CD14-positive monocyte (primary cell): ENCODE measurements at places on chromosomes 5 and 9.

DNA sequence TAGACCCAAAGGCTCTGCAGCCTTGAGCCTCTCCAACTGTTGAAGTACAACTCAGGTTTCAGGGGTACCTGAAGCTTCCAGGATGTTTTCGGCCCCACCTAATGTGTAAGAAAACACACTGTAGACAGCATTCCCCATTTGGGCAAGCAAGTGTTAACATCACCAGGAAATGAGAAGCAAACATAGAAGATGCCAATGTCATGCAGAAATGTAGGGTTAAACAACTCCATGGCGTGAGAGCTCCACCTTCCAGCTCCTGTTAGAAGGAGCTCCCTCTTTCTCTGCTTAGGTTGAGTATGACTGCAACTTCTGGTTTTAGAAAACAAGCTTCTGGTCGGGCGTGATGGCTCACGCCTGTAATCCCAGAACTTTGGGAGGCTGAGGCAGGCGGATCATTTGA is 31.0 kb upstream of the DENND1A start:
- DNase-seq, result no peak
- H3K36me3 ChIP-seq, result no peaks in the 10 kb centered on the region
- no peak overlapping the region for H3K4me3 ChIP-seq
- H3K27me3 ChIP-seq, result peaks cover 25% of the 10 kb centered on the region
- H3K27ac ChIP-seq, result no peak overlapping the region

- H3K4me1 ChIP-seq, result peaks cover 34% of the 10 kb centered on the region
- no peaks in the 10 kb centered on the region for H3K36me3 ChIP-seq
- no peak overlapping the region for H3K27ac ChIP-seq
These were observed 83.5 kb downstream of the C9orf152 start for GRCh38 chr9:110124439-110124838.

- no peaks in the 10 kb centered on the region for H3K4me1 ChIP-seq
- H3K4me3 ChIP-seq, result no peak overlapping the region
- DNase-seq, result no peak
- no peaks in the 10 kb centered on the region for H3K36me3 ChIP-seq
- H3K27ac ChIP-seq, result no peak overlapping the region
These were observed 558.5 kb upstream of the ZNF462 start for GRCh38 chr9:106304401-106304920.

- no peak overlapping the region for H3K4me3 ChIP-seq
- no peaks in the 10 kb centered on the region for H3K4me1 ChIP-seq
- DNase-seq, result no peak
- H3K27me3 ChIP-seq, result no peaks in the 10 kb centered on the region
- H3K27ac ChIP-seq, result no peak overlapping the region
- H3K36me3 ChIP-seq, result no peaks in the 10 kb centered on the region
These were observed 508.1 kb downstream of the ZNF608 start for GRCh38 chr5:124238350-124238749.

DNA sequence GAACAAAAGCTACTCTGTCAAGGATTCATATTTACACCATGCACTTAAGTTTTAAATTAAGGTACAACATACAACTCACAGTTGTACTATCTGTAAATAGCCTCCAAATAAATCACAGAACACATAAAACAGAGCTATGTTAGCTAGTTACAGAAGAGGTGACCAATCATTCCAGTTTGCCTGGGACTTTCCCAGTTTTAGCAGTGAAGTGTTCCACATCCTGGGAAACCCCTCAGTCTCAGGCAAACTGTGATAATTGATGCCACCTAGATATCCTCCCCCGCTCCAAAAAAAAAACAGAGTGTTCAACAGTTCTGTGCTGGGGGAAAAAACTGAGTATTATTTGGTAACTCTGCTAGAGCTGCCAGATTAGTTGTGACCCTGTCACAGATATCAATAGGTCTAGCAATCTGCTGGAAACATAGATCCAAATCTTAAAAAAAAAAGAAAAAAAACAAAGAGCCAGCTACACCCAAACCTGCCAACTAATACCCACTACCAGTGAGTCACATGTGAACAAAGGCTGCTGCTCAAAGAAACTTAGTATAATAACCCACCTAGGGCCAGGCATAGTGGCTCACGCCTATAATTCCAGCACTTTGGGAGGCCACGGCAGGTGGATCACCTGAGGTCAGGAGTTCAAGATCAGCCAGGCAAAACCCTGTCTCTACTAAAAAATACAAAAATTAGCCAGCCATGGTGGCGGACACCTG is 5.7 kb downstream of the TBCA start:
- peaks cover 25% of the 10 kb centered on the region for H3K4me1 ChIP-seq
- no peaks in the 10 kb centered on the region for H3K27me3 ChIP-seq

GRCh38 chr9:15430920-15431844 is 8.5 kb downstream of the SNAPC3 start:
- H3K27me3 ChIP-seq, result no peaks in the 10 kb centered on the region
- H3K4me3 ChIP-seq, result no peak overlapping the region
- peaks cover 79% of the 10 kb centered on the region for H3K4me1 ChIP-seq
- peak overlapping the region; percentile 56 for H3K27ac ChIP-seq
- peaks cover 14% of the 10 kb centered on the region for H3K36me3 ChIP-seq
- DNase-seq, result peak; percentile 37
